NCI-H446 treated with DMSO at 0.1 percent for 48 hours (cell line): ENCODE measurements at places on chromosomes 11 and 22.

GRCh38 chr11:34416088-34416487, 22.6 kb upstream of the CAT start:
- no peak for DNase-seq

DNA sequence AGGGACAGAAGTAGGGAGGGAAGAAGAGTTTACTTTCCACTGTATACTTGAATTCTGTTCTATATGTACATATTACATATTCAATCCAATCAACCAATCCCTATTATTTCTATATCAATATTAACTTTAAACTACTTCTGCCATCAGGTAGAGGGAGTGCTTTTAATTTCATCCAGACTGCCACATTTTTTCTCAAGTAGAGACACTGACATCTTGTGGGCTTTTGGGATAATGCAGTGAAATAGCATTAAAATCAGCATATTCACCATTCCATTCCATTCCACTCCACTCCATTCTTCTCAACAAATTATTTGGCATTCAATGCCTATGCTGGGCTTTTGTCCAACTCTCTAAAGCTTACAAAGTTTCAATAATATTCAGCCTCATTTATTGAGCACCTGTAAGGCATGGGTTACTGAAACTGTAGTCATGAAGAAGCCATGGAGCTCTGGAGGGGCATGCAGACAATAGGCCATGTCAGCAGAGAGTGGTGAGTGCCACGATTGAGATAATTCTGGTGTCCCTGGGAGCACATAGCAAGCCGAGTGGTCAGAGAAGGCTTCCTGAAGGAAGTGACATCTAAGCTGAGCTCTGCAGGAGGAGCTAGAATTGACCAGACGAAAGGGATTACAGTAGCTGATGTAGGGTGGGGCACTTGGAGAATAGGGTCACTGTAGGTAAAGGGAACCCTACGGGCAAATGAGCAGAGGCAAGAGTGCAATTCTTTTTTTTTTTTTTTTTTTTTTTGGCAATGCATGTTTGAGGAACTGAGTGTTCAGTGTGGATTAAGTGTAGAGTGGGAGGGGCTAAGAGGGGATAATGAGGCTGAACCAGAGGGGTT, 12.8 kb upstream of the CLPB start:
- peak; percentile 71 for DNase-seq

DNA sequence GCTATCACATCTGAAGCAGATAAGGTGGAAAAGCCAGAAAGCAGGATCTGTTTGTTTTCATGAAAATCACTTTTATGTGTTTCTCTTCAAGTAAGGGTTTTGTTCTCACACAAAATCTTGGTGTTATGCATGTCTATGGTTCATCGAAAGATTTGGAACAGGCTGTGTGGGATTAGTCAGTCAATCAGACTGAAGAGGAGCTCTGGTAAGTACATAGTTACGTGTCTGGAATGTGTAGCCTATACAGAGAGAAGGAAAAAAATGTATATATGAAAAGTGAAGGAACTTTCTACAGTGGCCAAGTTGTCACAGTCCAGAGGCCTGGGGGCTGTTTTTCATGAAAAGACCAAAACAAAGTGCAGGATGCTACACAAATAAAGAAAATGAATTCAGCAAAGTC, 156.7 kb downstream of the CNTN5 start:
- DNase-seq = no peak

GRCh38 chr11:43996318-43996717, 51.5 kb upstream of the ACCSL start:
- no peak for DNase-seq

GRCh38 chr11:122440811-122441665, 214.5 kb upstream of the UBASH3B start:
- no peak for DNase-seq

GRCh38 chr11:109926941-109927340, 166.3 kb upstream of the ZC3H12C start:
- no peak for DNase-seq

DNA sequence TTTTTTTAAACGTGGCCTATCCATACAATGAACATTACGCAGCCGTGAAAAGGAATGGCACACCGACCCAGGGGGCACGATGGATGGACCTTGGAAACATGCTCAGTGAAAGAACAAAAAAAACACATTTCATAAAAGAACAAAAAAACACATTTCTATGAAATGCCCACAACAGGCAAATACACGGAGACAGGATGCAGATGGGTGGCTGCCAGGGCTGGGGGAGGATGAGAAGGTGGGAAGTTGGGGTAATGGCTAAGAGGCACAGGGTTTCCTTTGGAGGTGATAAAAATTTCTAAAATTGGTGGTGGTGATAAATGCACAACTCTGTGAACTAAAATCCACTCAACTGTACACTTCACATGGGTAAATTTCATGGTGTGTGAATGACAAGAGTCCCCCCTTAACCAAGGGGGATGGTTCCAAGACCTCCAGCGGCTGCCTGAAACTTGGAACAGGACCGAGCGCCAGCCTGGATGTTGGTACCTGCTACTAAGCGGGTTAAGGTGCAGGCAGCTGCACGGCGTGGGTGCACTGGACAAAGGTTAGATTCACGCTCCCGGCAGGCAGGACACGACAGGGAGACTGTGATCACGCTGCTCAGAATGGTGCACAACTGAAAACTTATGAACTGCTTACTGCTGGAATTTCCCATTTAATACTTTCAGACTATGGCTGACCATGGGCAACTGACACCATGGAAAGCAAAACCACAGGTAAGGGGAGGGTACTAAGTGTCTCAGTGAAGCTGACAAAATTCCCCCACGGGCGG, 16.5 kb downstream of the BRD1 start:
- no peak for DNase-seq

- no peak for DNase-seq
Measured at GRCh38 chr22:35458547-35459422, 58.8 kb downstream of the MCM5 start.

GRCh38 chr22:24386937-24387471, 40.4 kb upstream of the ADORA2A start:
- DNase-seq = no peak

GRCh38 chr11:77250881-77251640, 50.4 kb downstream of the GDPD4 start:
- no peak for DNase-seq

DNA sequence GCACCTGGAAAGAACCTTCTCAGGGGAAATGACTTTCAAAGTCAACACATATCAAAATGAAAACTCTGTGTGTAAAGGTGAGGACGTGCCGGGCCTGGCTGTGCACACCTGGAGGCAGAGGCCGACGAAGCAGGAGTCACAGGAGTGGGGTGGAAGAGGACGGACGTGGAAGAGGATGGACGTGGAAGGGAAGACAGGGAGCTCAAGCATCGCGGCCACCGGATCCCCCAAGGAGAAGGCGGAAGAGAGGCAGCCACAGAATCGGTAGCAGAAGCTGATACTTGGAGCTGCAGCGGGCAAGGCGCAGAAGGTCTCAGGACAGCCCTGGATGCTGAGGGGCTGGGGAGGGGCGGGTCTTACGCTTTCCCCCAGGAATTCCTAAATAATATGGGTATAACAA, 519.8 kb downstream of the BRD1 start:
- no peak for DNase-seq

- no peak for DNase-seq
Measured at GRCh38 chr11:29984544-29984943, 32.3 kb downstream of the KCNA4 start.
